ENCODE measurements at places on chromosomes 2 and 18.
A peak's percentile ranks its signal among the peaks of the same experiment; 100 is the strongest.

DNA sequence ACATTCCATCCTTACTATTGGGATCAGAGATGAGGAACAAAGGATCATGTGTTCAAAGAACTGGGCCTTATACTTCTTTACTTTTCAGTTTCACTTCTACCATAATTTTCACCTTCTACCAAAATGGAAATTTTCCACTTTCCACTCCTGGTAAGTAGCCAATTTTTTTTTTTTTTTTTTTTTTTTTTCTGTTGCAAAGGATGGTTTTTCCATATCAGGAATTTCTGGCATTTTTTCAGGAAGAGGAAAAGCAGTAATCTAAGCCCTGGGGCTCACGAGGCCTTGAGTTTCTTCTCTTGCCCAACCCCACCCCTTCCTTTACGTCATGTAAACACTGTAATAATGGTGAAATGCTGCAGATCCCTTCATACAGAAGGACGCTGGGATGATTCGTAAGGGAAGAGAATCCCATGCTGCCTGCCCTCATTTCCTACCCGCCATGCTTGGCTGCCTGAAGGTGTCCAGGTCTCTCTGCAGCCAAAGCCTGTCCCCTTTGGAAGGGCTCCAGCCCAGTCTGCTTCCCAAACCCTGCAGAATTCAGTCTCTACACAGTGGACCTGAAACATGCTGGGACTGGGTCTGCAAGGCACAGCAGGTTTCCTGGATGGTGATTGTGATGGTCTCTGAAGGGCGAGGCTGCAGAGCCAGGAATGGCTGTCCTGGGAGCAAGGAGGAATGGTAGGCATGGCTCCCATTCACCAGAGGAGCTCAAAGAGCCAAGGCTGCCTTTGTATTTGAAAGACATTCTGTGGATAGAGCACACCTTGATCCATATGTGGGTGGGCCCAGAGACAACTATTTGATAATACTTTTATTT is 57.0 kb downstream of the EFR3B start:
- no peak overlapping the region for H3K27ac ChIP-seq
- DNase-seq: peak; percentile 86
- H3K27me3 ChIP-seq: no peaks in the 10 kb centered on the region
- no peaks in the 10 kb centered on the region for H3K36me3 ChIP-seq

GRCh38 chr2:180609626-180610340 is 370.6 kb upstream of the UBE2E3 start:
- H3K4me1 ChIP-seq: no peaks in the 10 kb centered on the region
- no peak for DNase-seq
- no peaks in the 10 kb centered on the region for H3K36me3 ChIP-seq
- no peak overlapping the region for H3K27ac ChIP-seq

- H3K27me3 ChIP-seq: no peaks in the 10 kb centered on the region
- H3K4me3 ChIP-seq: no peak overlapping the region
- no peak for DNase-seq
- H3K36me3 ChIP-seq: no peaks in the 10 kb centered on the region
These were observed 161.3 kb downstream of the INSIG2 start for GRCh38 chr2:118249531-118249930.

DNA sequence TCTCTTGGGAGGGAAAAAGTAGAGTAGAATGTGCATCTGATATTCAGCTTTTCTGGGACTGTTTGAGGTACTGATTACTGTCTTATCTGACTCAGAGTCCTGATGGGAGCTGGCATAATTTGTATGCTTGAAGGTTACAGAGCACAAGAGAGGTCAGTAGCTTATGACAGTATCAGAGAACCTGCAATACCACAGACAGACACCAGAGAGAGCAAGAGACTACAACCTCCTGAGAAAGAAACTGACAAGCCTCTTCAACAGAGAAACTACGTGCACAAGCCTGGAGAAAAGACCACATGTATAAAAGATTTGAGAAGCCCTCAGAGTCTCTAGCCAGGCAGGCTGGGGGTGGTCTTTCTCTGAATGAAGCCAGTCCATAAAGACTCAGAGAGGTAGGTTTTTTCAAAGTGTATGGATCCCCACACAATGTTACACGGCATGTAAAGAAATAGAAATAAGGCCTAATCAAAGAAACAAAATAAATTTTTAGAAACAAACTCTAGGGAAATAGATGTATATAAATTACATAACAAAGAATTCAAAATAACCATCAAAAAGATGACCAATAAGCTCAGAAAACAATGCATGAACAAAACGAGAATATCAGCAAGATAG is 568.3 kb downstream of the LRRTM4 start:
- no peaks in the 10 kb centered on the region for H3K27me3 ChIP-seq
- H3K27ac ChIP-seq: no peak overlapping the region
- no peaks in the 10 kb centered on the region for H3K4me1 ChIP-seq
- peak; percentile 62 for DNase-seq

GRCh38 chr2:29496198-29496597 is 381.0 kb downstream of the CLIP4 start:
- H3K27me3 ChIP-seq: no peaks in the 10 kb centered on the region
- no peak overlapping the region for H3K27ac ChIP-seq
- H3K4me1 ChIP-seq: no peaks in the 10 kb centered on the region
- H3K4me3 ChIP-seq: no peak overlapping the region
- no peaks in the 10 kb centered on the region for H3K36me3 ChIP-seq
- no peak for DNase-seq

Measured in endothelial cell of umbilical vein (primary cell).